IMR-90 (cell line): ENCODE measurements at places on chromosomes 1 and 21.
A peak's percentile ranks its signal among the peaks of the same experiment; 100 is the strongest.

DNA sequence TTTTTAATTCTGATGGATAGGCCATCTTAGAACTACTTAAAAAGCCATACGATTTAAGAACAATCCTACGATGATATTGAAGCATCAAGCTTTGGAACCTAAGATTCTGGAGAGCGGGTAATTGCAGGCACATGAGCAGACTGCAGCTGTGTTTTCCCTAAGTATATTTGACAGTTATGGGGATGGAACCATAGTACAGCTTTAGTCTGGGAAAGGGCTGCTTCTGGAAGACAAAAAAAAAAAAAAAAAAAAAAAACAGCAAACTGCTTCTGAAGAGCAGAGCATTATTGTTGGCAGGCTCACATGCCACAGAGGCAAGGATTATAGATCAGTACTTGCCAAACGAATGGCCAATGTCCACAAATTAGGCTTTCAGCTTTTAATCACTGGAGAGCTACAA, 1618.7 kb downstream of the AMY1C start:
- DNase-seq = no peak

- DNase-seq = no peak
Observed at GRCh38 chr1:236484310-236484971, 39.3 kb upstream of the LGALS8 start.

GRCh38 chr21:42861848-42862400, 17.4 kb downstream of the WDR4 start:
- no peak for DNase-seq

DNA sequence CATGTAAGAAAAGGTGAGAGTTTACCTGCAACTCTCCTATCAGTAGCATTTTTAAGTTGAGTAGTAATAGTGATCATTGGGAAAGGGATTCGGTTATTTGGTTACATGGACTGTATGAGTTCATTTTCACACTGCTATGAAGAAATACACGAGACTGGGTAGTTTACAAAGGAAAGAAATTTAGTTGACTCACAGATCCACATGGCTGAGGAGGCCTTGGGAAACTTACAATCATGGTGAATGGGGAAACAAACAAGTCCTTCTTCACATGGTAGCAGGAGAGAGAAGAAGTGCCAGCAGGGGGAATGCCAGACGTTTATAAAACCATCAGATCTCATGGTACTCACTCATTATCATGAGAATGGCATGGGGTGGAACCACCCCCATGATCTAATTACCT, 59.3 kb upstream of the FBXO28 start:
- peak; percentile 80 for DNase-seq

DNA sequence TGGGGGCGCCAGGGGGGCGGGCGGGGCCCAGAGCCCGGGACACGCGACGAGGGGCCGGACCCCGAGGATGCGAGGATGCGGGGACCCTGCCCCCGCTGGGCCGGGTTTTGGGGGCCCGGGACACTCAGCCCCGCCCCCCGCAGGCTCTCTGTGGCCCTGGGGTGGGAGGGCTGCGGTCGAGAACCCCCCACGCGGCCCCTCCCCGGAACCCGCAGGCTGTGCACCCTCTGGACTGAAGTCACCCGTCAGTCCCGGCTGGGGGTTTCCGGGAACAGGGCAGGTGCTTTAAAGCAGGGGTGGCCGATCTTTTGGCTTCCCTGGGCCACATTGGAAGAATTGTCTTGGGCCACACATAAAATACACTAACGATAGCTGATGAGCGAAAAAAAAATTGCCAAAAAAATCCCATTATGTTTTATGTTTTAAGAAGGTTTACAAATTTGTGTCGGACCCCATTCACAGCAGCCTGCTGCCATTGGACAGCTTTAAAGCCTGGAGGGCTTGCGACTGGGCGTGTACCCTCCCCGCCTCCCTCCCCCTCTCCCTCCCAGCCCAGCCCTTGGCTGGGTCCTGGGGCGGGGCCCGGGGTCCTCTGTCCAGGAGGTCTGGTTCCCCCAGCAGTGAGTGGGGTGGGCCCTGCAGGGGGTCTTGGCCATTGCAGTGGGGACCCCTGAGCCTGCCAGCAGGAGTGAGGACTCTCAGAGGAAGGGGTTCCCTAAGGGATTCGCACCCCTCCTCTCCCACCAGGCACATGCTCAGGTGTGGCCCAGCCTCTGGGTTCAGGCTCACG, 21.6 kb upstream of the C1orf159 start:
- DNase-seq = no peak

DNA sequence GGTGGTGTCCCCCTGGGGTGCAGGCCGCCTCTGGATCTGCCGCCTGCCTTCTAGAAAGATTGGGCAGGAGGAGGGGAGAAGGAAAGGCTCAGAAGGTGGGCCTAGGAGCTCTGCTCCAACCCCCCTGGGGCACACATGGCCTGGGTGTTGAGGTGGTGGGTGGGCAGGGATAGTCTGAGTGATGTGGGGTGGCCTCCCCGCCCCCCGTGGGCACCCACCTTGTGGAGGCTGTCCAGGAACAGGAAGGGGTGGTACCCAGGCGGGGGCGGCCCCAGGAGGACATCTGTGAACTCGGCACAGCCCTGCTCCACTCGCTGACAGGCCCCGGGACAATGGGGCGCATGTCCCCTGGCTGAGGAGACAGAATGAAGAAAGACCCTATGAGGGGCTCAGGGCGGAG, 54.9 kb downstream of the MORN1 start:
- DNase-seq = no peak

- no peak for DNase-seq
Observed at GRCh38 chr1:205274041-205274691, 46.4 kb downstream of the TMCC2 start.

DNA sequence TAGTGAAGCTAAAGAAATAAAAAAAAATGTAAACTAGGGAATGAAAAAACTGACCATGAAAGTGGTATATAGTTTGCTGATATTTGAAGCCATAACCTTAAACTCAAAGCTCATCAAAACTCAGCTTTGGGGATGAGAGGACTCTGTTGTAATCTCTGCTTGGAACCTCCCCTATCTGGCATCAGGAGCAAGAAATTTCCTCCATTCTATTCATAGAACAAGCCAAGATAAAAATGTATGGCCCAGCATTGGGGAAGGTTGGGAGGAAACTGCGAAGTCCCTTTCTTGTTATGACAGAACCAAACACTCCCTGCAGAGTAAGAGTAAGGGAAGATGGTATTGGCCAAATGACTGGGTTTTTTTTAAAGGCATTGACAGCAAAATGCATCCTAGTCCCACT, 35.6 kb downstream of the MCOLN2 start:
- DNase-seq = no peak
